Activated CD4-positive, alpha-beta T cell treated with anti-CD3 and anti-CD28 coated beads, Interleukin-2, amount 10 ng/mL, durations not matched to agents 24 days and 14 days (primary cell): ENCODE measurements at places on chromosomes 5 and 9.
A peak's percentile ranks its signal among the peaks of the same experiment; 100 is the strongest.

- DNase-seq, result no peak
Observed at GRCh38 chr5:33549982-33550567, 109.3 kb downstream of the TARS1 start.

GRCh38 chr5:7597059-7597642, 201.2 kb downstream of the ADCY2 start:
- DNase-seq, result no peak

DNA sequence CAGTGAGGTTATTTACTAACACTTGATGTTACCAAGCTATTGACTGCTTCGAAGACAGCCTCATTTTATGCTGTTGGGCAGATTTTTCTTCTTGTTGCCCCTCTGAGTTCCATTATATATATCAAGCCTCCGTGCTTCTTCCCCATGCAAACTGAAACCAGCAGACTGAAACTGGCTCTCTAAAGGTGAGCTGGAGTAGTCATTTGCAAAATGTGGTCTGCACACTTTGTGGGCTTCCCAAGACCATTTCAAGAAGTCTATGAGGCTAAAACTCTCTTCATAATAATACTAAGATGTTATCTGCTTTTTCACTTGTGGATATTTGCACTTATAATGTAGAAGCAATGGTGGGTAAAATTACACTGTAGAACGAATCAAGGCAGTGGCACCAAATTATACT, 13.9 kb downstream of the SLC36A1 start:
- DNase-seq, result no peak

DNA sequence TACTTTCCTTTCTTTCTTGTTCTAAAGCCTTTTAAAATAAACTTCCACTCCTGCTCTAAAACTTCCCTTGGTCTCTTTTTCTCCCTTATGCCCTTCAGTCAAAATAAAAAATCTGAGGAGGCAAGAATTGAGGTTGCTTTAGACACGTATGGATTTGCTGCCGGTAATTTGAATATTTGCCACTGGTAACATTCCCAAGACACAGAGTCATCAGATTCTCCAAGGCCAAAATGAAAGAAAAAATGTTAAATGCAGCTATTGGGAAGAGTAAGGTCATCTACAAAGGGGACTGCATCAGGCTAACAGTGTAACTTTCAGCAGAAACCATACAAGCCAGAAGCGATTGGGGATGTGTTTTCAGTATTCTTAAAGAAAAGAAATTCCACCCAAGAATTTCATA, 311.1 kb downstream of the CDH18 start:
- DNase-seq, result no peak

DNA sequence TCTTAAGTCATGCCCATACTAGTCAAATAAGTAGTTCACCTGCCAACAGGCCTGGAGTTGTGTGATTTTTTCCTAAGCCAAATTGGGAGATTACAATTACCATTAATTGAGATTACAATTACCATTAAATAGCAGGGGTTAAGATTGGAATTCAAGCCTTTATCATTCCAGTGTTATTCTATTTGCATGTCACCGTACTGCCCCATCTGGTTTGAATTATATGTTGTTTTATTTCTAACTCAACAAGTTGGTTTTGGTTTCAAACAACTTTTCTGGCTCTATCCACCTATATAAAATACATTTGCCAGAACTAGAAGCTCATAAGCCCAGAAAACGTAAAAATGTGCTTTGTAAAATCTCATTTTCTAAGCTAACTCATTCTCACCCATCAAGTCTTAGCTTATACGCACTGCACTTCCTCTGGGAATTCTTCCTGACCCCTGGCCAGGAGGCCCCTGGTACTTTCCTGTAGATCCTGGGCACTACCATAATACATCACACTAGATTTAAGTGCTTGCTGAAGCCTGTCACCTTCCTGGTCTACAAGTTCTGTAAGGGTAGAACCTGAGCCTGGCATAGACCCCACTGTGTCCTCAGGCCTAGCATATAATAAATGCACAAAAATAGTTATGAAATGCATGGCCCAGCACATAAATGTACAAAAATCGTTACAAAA, 242.0 kb upstream of the TRPM3 start:
- no peak for DNase-seq

GRCh38 chr9:20698782-20699181, 14.7 kb downstream of the FOCAD start:
- DNase-seq, result no peak

DNA sequence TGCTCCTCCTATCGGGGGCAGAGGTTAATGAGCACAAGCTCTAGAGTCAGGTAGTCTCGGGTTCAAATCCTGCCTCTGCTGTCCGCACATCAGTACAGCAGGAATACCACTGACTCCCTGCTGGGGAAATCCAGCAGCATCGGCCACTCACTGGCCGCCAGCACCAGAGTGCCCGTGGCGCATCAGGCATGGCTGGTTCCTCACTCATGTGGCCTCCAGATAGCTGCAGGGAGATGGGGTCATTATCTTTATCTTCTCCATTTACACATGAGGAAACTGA, 137.6 kb upstream of the COL5A1 start:
- no peak for DNase-seq

DNA sequence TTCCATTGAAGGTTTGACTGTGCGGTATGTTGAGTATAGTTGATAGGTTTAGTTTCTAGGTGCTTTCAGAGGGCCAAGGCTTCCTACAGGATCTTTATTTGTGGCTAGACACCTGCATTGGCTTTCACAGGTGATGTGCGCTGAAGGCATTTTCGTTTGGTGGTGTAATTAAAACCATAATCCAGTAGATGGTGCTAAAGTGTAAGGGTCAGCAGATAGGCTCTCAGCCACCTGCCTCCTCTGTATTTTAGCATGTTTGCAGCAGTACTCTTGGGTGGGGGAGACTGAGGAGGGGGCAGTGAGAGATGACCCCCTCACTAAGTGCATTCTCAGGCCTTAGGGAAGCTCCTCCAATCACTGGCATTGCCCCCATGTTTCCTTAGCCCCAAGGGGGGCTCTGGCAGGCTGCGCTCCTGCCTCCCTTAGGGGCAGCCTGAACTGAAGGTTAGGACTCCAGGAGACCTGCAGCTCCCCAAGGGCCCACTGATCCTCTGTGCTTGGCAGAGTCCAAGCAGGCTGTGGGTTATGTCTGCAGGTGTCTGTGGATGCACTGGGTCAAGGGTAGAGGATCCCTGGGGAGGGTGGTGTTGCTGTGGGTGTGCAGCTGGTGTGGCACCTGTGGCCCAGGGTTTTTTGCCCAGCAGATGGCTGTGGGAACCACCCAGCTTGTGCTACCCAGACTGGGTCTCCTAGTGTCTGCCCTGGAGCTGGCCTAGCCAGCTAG, 23.4 kb downstream of the CDK20 start:
- DNase-seq, result peak; percentile 68

GRCh38 chr5:68730220-68730978, 363.4 kb upstream of the SLC30A5 start:
- no peak for DNase-seq

- no peak for DNase-seq
Observed at GRCh38 chr5:100788417-100788816, 114.7 kb downstream of the ST8SIA4 start.

DNA sequence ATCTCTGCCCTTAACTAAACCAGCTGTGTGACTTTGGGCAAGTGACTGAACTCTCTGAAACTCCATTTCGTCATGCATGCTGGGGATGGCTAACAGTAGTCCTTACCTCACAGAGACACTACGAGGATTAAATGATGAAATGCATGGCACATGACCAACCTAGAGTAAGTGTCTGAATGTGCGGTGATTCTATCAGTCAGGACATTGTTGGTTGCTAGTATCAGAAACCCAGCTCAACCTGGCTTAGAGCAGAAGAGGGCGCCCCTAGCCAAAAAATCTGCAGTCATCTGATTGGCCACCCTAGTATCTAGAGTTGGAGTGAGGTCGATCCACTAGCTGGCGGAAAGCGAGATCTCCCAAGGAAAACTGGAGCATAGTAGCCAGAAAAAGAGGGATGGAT, 25.2 kb downstream of the NEURL1B start:
- no peak for DNase-seq

GRCh38 chr5:55618318-55618717, 83.6 kb upstream of the PLPP1 start:
- no peak for DNase-seq

DNA sequence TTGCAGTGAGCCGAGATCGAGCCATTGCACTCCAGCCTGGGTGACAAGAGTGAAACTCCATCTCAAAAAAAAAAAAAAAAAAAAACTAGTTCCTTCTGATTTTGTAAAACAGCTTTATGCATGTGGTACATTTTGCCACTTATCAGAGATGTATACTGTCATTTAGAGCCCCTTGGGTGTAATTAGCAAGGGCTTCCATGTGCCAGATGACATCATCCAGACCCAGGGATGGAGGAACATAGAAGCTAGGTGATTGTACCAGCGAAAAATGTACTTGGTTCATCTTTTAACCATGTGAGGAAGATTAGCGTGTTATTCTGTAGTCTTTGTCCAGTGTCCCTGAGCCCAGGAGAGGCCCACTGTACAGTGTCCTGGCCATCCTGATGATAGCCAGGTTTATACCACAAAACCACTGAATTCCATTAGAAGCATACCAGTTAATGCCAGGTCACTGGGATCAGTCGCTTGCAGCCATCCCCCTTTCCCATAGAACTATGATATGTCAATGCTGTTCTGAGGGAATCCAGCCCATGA, 239.3 kb upstream of the SGCD start:
- DNase-seq, result no peak

DNA sequence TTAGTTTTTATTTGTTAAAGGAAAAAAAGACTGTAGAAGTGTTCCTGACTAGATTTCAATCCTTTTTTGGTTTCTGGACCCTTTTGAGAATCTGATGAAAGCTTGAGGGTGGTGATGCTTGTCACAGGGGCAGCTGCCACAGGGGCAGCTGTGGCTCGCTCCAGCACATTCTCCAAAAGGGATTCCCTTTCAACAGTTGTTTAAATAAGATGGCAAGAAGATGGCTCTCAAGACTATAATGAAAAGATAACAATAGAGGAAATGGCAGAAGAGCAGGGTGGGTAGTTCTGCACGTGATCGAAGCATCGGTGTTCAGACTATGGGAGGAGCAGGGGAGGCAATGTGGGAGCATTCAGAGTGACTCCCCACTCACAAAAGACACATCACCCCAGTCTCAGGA, 46.5 kb upstream of the TNFAIP8 start:
- no peak for DNase-seq
